GM13976 (cell line): ENCODE measurements at places on chromosomes 7 and 10.

DNA sequence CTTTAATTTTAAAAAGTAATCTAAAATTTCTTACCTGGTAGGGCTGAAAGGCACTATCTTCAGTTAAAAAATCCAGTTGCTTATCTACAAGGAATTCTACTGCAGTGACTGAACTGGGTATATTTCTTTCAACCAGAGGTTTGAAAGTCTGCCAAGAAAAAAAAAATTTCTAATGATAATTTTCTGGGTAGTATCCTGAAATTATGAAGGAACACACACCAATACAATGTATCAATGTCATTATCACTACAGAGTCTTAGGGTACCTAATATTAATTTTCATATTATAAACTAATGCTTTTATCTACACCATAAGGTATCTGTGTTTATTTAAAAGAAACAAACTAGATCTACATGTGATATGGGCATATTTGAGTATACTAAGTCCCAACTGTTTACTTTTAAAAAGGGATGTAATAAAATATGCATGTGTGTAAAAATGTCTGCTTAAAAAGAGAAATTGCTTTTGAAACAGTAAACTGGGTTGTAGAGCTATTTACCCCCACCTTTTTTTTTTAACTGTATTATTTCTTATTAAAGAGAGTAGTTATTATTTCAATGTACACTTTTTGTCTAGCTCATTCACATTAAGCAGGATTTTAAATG is 131.6 kb downstream of the NRBF2 start:
- no peak for DNase-seq

- DNase-seq: no peak
Observed at GRCh38 chr10:80613466-80614170, 75.9 kb downstream of the SH2D4B start.

DNA sequence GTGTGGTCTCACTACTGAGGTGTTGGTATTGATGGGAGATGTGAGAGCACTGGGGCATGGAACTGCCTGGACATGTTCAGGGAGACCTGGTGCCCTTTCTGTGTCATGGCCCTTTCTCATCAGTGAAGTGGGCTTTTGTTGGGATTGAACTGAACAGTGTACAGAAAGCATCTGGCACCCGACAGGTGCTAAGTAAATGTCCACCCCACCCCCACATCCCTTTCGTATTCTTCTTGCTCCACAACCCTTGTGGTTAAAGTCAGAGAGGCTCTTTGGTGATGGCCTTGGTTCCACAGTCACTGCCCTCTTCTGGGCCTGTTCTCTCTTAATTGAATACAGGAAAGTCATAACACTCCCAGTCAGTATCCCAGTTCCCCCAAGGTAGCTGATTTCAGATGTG is 5.4 kb downstream of the NOM1 start:
- no peak for DNase-seq

GRCh38 chr7:115068220-115068619 is 146.3 kb downstream of the MDFIC start:
- no peak for DNase-seq

DNA sequence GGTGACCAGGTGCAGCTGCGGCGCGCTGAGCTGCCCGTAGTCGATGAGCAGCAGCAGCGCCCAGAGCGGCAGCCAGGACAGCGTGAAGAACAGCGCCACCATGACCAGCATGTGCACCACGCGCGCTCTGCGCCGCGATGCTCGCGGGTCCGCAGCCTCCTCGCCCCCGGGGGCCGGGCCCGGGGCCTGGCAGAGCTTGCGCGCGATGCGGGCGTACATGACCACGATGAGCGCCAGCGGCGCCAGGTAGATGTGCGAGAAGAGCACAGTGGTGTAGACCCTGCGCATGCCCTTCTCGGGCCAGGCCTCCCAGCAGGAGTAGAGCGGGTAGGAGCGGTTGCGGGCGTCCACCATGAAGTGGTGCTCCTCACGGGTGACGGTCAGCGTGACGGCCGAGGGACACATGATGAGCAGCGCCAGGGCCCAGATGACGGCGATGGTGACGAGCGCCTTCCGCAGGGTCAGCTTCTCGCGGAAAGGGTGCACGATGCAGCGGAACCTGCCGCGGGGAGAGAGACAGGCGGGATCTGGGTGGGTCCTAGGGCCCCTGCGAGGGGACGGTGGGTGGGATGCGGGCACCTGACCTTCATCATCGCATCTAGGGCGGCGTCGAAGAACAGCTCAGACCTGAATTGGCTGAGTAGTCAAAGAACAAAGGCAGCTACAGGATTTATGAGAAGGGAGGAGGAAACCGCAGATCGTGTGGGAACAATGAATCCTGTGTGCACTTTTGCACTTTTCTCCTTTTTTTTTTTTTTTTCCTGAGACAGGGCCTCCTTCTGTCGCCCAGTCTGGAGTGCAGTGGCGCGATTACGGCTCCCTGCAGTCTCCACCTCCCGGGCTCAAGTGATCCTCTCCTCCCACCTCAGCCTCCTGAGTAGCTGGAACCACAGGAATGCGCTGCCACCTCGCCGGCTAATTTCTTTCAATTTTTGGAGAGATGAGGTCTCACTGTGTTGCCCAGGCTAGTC is 22.4 kb upstream of the PPA1 start:
- DNase-seq: peak; percentile 48

- no peak for DNase-seq
Observed at GRCh38 chr7:43768201-43768886, 9.9 kb downstream of the BLVRA start.

- no peak for DNase-seq
Observed at GRCh38 chr10:88067737-88068136, 204.3 kb downstream of the PTEN start.

- peak; percentile 76 for DNase-seq
Observed at GRCh38 chr10:133159950-133160825, at the start of gene KNDC1. Gene KNDC1 (plus strand): TSS chr10:133160219. CDS start chr10:133160468, 249 bp downstream.

- no peak for DNase-seq
Observed at GRCh38 chr7:127976738-127977120, 54.5 kb downstream of the LRRC4 start.

DNA sequence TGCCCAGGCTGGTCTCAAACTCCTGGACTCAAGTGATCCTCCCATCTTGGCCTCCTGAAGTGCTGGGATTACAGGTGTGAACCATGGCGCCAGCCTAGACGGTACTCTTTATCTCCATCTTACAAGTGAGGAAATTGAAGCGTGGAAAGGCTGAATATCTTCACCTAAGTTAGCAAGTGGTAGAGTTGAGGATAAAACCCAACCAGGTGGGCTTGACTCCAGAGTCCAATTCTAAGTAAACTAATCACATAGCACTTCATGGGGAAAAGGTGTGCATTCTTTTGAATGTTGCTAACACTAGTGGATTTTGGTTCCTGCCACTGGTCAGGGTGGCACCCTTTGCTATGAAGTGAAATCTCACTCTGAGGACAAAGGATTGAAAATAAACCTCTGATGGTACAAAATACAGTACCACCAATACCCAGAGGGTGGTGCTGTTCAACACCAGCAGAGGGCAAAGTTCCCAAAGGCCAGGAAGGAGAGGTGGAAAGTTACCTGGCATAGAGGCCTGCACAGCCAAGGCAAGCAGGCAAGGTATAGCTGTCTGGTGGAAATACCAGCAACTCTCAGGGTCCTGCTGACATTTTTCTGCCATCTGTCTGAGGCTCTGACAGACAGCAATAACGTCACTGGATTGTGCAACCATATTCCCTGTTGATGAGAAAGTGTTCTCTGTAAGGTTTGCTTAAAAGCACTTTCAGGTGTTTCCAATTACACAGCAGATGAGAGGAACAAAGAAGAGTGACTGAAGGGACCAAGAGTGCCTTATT is 17.6 kb downstream of the ZDHHC16 start:
- peak; percentile 58 for DNase-seq

GRCh38 chr7:118496138-118496644 is 271.7 kb downstream of the ANKRD7 start:
- DNase-seq: no peak

GRCh38 chr10:72308320-72308987 is 34.7 kb downstream of the DDIT4 start:
- DNase-seq: no peak

GRCh38 chr10:1954300-1954699 is 217.0 kb upstream of the ADARB2 start:
- no peak for DNase-seq

DNA sequence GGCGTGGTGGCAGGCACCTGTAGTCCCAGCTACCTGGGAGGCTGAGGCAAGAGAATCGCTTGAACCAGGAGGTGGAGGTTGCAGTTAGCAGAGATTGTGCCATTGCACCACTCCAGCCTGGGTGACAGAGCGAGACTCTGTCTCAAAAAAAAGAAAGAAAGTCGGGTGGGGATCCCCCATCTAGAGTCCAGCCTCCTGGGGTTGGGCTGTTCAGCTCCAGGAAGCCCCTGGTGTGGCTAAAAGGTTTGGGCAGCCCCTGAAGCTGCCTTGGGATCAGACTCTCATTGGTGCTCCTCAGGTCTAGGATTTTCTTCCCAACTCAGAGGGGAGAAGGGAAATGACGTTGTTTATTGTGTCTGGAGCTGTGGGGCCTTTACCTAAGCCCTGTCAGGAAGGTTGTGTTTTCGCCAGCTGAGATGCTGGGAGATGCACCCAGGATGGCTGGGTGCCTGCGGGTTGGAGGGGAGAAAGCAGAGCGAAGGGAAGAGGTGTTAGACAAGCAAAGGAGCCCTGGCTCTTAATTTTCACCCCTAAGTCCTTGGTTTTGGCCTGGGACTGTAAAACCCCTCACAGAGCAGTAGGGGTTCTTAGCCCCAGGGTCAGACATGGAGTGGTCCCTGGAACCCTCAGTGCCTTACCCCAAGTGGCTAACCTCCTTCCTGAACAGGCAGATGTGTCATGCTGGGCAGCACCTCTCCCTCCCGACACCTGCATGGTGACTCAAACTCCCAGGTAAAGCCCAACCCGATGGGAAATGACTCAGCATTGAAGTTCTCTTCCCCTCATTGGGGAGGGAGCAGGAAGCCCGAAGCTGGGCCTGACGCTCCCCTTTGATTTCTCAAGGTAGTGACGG is 21.1 kb downstream of the PLAU start:
- DNase-seq: peak; percentile 71

DNA sequence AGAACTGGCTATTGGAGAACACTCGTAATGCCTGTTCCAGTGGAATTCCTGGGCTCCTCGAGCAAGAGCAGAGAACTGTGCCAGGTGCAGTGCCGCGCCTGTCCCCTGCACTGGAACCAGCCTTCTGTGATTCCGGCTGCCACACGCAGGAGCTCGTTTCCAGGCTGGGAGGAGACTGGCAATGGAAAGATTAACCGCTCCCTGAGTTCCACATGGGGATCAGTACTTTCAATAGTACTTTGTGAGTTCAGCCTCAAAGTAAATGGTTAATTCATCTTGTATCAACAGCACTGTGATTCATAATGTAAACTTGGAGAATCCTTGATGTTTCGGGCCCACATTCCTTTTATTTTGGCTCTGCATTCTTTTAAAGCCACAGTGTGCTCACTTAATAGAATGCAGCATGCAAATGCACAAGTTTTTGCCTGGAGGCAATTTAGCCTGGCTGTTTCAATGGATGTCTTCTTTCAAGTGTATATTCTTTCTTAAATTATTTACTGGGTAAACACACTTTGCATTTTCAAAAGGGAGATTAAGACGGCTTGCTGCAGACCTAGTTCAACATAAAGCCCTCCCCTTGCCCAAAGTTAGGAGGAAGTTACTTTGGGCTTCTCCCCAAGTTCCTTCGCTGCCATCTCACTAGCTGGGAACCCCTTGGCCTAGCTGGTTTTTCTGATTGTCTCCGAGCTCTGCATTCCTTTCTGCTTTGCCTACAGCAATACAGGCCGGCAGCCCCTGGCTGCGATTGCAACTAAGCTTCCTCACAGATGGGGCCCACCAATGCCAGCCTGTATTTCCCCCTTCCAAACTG is 138.1 kb upstream of the TCF7L2 start:
- no peak for DNase-seq

- DNase-seq: no peak
Observed at GRCh38 chr7:112853422-112853821, 63.2 kb upstream of the TMEM168 start.

DNA sequence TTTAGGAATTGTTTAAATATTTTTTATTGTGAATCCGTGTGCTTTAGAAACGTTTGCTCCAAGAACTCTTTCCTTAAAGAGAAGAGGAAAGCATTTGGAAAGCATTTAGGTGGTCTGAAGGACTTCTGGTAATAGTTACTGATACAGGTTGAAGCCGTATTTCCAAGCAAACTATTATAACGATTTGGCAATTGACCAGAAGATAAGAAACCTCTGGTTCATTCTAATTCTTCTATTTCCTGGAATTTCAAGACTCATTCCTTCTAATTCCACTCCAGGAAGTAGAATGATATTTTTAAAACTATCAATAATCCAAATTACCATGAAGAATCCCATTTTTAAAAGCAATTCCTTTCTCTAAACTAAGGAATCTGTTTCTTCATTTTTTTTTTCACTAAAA is 158.9 kb upstream of the AGR3 start:
- no peak for DNase-seq

- no peak for DNase-seq
Observed at GRCh38 chr10:64537928-64538327, 1016.7 kb downstream of the REEP3 start.

DNA sequence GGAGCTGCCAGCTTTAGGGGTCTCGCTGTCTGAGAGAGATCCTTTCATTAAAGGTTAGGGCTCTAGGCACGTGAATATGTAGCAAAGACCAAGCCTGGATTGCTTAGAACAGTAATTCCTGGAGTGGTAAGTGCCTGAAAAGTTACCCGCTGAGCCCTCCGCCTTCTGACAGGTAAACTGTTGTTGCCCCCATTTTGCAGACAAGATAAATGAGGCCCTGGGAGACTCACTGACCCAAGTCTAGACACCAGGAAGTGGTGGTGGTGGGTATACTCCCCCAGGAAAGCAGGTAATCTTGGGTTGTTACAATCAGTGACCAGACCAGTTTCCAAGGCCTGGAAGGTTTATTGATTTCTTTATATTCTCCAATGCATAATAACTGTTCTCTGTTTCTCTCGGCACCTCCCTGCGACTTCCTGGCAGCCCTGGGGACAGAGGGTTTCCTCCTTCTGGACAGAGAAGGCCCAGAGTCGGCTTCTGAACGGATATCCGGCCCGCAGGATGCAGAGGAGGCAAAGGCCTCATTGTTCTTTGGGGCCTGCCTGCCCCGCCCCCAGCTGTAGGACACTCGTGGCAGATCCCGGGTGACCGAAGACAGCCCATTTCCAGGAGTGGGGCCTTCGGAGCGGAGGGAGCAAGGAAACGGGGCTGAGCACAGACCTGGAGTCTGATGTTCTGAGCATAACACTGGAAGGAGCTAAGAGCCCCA is 1.3 kb upstream of the GRK5 start:
- DNase-seq: peak; percentile 74
